ENCODE measurements at places on chromosomes 11 and 22.

GRCh38 chr11:129248618-129249017, 56.5 kb upstream of the ARHGAP32 start:
- DNase-seq, result no peak

- DNase-seq, result no peak
These were observed 11.7 kb downstream of the MRTFA start for GRCh38 chr22:40624770-40625169.

DNA sequence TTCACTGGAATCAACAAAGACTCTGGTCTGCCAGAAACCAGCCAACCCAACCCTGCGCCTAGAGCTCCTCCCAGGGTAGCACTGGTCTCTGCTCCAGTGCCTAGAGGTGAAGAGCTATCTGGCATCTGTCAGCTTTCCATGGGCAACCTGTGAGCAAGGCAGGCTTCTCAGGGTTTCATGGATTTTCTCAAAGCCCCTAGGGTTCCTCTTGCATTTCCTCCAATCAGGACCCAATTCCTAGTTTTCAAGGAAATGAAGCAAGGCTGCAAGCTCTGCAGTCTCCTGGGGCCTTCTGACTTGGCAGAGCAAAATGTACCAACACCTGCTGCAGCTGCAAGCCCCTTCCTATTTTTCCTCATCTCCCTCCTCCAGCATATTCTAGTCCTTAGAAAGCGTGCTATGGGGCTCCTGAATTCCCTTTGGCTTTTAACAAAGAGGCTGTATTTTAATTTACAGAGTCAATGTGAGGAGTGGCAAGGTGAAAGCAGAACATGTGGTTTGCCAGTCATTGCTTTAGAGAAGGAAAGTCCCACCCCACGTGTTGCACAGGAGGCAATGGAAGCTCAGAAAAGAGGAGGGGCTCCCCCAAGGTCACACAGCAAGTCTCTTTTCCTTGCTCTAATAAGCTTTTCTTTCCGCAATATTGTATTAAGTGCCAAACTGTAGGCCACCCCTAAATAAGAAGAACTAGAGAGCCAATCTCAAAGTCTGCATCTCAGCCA, 33.0 kb upstream of the RIC3 start:
- no peak for DNase-seq

DNA sequence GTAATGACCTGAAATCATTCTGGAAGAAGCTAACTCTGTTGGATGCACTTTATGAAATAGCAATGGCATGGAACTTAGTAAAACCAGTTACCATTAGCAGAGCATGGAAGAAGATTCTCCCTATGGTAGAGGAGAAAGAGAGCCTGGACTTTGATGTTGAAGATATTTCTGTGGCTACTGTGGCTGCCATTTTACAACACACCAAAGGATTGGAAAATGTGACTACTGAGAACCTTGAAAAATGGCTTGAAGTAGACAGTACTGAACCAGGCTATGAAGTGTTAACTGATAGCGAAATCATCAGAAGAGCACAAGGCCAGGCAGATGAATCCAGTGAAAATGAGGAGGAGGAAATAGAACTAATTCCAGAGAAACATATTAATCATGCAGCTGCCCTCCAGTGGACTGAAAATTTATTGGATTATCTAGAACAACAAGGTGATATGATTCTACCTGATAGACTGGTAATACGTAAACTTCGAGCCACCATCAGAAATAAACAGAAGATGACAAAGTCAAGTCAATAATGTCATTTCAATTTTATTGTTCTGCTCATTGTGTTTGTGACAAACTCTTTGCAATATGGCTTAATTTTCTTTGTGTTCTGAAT, 2.0 kb downstream of the JRKL start:
- DNase-seq, result no peak

DNA sequence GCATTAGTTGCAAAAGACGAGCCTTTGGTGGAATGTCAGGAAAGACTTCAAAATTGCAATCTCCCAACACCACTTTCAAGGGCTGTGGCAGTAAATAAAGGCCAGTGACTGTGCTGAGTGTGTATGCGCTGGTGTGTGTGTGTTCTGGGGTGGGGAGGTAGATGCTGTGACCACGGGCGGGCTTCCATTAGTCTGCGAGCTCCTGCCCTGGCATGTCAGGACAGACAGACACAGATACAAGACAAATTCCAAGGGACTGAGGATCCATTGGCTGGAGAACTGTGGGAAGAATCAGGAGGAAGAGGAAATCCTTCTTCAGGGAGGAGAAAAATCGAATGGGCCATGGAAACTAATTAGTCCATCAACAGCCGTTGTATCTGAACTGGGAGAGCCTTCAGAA, 83.6 kb downstream of the FEZ1 start:
- no peak for DNase-seq

DNA sequence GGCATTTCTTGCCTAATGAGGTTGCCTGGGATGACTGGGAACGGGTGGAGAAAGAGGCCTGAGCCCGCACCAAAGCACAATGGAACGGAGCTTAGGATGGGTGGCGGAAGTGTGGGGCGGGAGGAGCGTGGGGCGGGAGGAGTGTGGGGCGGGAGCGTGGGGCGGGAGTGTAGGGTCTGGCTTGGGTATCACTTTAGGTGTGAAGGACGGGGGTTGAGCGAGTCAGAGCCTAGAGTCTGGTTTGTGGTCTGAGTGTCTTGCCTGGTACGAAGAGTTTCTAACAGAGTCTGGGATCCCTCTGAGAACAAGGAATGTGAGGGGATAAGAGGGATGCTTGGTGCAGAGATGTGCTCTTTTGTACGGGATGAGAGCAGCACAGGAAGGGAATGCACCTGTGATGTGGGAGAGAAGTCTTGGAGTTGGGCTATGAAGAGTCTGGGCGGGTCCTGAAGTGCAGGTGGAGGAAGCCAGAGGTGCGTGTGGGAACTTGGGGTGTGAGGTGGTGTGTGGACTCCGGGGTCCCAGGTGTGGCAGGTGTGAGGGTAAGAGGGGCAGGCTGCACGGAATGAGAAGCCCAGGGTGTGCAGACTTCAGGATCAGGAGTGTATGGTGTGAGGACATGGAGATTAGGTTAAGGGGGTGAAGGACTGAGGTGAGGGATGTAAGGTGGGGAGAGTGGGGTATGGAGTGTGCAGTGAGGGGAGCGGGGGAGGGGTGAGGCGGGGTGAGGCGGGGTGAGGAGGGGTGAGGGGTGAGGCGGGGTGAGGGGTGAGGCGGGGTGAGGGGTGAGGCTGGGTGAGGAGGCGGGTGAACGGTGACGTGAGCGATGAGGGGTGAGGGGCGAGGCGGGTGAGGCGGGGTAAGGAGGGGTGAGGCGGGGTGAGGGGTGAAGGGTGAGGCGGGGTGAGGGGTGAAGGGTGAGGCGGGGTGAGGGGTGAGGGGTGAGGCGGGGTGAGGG, 1.0 kb downstream of the SYCE3 start:
- DNase-seq, result no peak

GRCh38 chr11:1826552-1827094, 8.2 kb upstream of the SYT8 start:
- DNase-seq, result peak; percentile 65

DNA sequence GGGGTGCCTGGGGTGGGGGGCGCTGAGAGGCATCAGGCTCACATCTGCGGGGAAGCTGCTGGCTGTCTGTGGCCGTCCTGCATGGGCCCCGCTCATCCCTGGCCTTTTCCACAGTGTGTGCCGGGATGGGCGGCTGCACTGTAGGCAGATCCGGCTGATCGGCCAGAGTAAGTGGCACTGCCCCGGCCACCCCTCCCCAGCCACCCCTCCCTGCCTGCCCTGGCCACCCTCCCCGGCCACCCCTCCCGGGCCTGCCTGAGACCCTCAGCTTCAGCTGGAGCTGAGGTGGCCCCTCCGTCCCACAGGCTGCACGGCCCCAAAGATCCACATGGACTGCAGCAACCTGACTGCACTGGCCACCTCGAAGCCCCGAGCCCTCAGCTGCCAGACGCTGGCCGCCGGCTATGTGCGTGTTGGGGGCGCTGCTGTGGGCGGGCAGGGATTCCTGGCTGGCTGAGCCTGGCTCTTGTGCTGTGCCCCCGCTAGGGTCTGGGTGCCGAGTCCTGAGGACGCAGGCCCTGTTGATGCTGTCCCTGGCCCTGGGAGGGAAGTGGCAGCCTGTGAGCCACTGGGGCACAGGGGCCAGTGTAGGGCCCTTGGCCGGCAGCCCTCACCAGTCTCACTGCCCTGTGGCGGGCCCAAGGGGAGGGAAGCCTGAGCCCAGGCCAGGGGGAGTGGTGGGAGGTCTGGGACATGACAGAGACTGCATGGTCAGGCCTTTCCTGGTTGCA, 10.9 kb downstream of the MUC2 start:
- DNase-seq, result no peak

DNA sequence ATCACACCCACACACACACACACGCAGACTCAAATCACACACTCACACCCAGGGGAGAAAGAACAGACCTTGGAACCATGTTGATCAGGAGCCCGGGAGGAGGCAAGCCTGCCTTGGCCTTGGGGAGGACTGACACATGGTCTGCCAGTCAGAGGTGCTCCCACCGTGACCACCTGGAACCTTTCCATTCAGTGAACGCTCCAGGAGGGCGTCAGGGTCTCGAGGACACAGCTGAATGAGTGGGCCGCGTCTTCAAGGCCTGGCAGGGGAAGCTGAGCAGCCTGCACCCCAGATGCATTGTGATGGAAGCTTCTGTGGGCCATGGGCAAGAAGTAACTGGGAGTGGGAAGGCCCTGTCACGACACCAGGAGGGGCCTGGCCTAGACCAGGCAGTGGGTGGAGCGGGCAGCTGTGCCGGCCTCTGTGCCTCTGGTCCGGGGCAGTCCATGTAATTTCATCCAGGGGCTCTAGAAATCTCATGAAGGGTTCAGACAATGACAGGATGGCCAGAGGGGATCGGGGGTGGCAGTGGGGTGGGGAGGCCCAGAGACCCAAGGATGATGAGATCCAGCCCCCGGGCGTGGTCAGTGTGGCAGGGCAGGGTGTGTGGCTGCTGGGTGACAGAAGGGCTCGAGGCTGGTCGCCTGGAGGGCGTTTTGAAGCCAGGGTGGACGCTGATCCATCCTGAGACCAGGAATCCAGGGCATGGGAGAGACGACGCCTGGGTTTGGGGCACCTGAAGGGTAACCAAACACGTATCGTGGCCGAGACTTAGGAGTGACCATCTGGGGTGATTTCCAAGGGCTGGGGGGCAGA, 53.7 kb downstream of the IGF2 start:
- no peak for DNase-seq

- DNase-seq, result no peak
These were observed 224.3 kb upstream of the PITPNB start for GRCh38 chr22:28143241-28143865.

- no peak for DNase-seq
These were observed 23.0 kb upstream of the OR9Q1 start for GRCh38 chr11:58000699-58001098.

DNA sequence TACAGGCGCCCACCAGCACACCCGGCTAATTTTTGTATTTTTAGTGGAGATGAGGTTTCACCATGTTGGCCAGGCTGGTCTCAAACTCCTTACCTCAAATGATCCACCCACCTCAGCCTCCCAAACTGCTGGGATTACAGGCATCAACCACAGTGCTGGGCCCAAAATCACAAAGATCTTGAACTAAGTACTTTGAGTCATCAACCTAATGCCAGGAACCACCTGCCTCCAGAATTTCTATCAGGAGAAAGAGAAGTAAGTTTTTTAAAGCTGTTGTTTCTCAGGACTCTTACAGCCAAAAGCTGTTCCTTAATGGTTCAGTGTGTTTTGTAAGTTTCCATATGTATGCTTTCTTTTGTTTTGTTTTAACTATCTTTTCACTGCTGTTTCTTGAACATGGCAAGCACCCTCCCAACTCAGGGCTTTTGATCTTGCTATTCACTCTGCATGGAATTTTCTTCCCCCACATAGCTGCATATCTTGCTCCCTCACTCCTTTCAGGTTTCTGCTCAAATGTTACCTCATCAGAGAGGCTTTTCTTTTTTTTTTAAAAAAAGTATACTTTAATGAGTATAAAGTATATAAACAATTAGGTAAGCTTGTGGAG, 6.0 kb upstream of the PAK1 start:
- no peak for DNase-seq

GRCh38 chr11:13188179-13188578, 89.4 kb upstream of the BMAL1 start:
- DNase-seq, result no peak

DNA sequence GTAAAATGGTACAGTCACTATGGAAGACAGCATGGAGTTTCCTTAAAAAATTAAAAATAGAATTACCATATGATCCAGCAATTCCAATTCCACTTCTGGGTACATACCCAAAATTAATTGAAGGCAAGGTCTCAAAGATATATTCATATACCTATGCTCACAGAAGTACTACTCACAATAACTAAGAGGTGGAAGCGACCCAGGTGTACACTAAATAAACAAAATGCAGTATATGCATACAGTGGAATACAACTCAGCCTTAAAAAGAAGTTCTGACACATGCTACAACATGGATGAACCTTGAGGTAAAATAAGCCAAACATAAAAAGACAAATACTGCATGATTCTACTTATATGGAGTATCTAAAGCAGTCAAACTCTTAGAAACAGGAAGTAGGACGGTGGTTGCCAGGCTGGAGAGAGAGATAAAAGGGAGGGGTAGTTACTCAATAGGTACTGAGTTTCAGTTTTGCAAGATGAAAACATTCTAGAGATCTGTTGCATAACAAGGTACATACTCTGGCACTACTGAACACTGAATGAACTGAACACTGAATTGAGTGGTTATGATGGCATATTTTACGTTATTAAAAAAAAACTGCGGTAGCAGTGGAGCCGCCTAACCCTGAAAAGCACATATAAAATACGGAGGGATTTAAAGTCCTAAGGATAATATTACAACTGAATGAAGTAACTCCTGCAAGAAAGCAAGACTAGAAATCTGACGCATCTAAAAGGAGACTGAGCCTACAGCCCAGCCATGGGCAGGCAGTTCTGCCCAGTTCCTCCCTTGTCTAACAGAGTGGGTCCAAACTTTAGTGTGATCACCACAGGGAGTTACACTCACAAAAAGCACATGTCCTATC, 12.8 kb downstream of the DGCR2 start:
- no peak for DNase-seq

DNA sequence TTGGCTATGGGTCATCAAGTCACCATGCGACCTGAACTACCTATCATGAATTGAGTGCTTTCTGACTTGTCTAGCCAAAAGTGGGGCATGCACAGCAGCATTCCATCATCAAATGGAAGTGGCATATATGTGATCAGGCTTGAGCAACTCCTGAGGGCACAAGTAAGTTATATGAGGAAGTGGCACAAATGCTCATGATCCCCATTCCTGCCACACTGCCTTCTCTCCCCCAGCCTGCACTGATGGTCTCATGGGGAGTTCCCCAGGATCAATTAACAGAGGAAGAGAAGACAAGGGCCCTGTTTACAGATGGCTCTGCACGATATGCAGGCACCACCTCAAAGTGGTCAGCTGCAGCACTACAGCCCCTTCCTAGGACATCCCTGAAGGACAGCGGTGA, 21.8 kb downstream of the MS4A4E start:
- no peak for DNase-seq

- DNase-seq, result no peak
These were observed 2.8 kb upstream of the OR52K1 start for GRCh38 chr11:4479644-4480043.

- DNase-seq, result no peak
These were observed 4.4 kb upstream of the DDX17 start for GRCh38 chr22:38510416-38510970.

GRCh38 chr22:19635644-19636043, 78.7 kb upstream of the SEPTIN5 start:
- DNase-seq, result no peak

- no peak for DNase-seq
These were observed 3.0 kb downstream of the PRSS23 start for GRCh38 chr11:86803136-86804045.

- DNase-seq, result no peak
These were observed 9.6 kb upstream of the KCNQ1OT1 start for GRCh38 chr11:2709429-2709828.
